Peyer's patch (tissue), 4 donors: ENCODE measurements at places on chromosomes 1 and 21. TPM values are rescaled to one million over a fixed set of nuclear protein-coding genes. Genes with fewer than 3 reads are reported as not detected.

DNA sequence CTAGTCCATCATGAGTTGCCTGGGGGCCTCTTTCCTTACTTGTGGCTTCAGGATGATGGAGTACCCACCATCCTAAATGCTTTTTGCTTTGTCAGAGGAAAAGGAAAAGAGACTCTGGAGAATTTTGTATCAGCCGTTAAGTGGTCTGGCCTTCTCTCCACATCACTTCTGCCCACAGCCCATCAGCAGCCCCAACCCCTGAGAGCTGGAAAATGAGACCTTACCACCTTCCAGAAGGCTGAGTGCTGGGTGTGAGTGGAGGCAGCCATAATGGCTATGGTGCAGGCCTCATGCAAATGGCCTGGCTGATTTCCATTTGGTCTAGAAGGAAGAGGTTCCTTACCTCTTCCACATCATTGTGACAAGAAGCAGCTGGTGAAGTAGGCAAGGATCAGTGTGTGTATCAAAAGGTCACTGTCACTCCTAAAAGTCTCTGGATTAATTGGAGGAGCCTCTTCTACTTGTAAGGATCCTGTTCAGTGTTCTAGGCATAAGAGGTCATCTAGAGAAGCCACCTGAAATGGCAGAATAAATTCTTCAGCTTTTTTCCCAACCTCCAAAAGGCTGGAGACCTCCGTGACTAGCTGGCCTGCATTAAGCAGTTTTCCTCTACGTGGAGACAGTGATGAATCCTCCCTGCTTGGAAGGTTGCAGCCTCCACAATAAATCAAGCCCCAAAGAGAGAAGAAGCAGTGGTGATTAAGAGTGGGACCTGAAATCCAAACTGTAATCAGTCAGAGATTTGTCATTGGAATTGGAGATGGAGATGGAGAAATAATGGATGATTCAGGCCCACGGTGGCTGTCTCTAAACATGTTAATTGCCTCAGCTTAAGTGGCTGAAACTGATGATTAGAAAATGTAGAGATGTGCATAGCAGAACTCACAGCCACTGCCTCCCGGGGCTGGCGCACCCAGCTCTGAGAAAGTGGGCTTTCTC is 111.5 kb downstream of the CNIH3 start:
- no peaks in the 10 kb centered on the region for H3K36me3 ChIP-seq
- no peak for DNase-seq
- no peak overlapping the region for H3K27ac ChIP-seq
- H3K27me3 ChIP-seq, result no peaks in the 10 kb centered on the region
- no peak overlapping the region for H3K4me3 ChIP-seq
- H3K4me1 ChIP-seq, result no peaks in the 10 kb centered on the region

DNA sequence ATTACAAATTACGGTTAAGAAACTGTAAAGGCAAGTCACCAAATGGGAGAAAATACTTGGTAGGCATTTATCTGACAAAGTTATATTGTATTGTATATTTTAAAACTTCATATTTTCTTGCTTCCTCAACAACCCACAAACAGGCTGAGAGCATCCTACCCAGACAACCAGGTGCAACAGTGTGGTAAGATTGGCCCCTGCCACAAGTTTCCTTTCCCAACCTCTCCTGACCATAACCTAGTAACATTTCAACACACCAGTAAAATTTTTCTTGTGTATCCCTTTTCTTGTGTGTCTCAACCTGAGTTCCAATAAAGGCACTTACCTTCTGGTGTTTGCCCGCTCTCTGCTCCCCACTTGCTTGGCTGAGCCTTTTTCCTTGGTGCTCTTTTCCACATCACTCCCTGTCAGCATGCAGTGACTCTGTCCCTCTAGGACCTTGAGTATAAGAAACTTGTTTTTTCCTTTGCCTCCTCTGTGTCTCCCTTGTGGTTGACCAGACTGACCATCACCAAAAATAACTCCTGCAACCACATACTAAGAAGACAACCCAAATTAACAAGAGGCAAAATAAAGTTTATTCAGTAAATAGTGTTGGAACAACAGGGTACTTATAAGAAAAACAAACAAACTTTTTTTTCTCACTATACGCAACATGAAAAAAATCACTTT is 40.9 kb downstream of the FCRL3 start:
- no peaks in the 10 kb centered on the region for H3K27me3 ChIP-seq
- H3K4me1 ChIP-seq, result no peaks in the 10 kb centered on the region
- no peaks in the 10 kb centered on the region for H3K36me3 ChIP-seq
- H3K27ac ChIP-seq, result no peak overlapping the region

- H3K4me1 ChIP-seq, result no peaks in the 10 kb centered on the region
Observed at GRCh38 chr1:117828201-117828600, 101.2 kb downstream of the GDAP2 start.

- H3K4me1 ChIP-seq, result no peaks in the 10 kb centered on the region
- H3K36me3 ChIP-seq, result no peaks in the 10 kb centered on the region
- H3K4me3 ChIP-seq, result no peak overlapping the region
- no peaks in the 10 kb centered on the region for H3K27me3 ChIP-seq
- no peak overlapping the region for H3K27ac ChIP-seq
Observed at GRCh38 chr1:77085109-77085508, 134.1 kb downstream of the PIGK start.

DNA sequence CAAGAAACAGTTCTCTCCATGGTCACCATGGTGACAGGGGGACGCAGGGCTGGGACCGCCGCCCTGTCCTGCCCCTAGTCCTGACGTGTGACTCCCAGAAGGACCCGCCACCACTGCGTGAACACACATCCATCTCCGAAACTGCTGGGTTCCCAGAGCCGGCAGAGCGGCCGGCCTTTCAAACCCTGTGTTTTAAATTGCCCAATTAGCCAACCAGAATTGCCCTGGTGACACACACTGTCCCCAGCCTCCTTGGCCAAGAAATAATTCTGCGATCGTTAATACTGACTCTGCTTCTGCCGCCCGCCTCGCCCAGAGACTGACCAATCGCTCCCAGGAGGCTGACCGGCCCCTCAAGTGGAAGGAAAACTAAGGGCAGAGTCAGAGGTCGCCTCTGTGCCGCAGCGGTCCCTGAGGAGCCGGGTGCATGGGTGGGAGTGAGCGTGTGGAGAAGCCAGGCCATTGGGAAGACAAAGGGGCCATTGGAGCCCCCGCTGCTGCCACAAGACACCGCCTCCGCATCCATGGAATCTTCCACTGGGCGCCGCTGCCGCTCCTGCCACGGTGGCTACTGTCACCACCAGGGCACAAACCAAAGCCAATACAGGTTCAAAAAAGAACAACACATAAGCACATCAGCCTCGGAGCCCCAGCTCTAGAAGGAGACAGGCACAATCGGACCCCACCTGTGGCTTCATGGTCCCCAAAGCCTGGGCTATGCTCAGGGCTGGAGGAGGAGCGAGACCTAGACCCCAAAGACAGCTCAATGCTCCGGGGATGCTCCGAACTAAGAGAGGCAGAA is 273.2 kb downstream of the NPHP4 start:
- no peak for DNase-seq
- H3K27ac ChIP-seq, result no peak overlapping the region
- H3K4me1 ChIP-seq, result no peaks in the 10 kb centered on the region
- H3K36me3 ChIP-seq, result no peaks in the 10 kb centered on the region
- H3K4me3 ChIP-seq, result no peak overlapping the region

GRCh38 chr1:18200918-18201317 is 93.3 kb downstream of the IGSF21 start:
- no peak overlapping the region for H3K4me3 ChIP-seq
- H3K36me3 ChIP-seq, result no peaks in the 10 kb centered on the region
- H3K27me3 ChIP-seq, result no peaks in the 10 kb centered on the region
- H3K27ac ChIP-seq, result no peak overlapping the region
- no peaks in the 10 kb centered on the region for H3K4me1 ChIP-seq
- no peak for DNase-seq

DNA sequence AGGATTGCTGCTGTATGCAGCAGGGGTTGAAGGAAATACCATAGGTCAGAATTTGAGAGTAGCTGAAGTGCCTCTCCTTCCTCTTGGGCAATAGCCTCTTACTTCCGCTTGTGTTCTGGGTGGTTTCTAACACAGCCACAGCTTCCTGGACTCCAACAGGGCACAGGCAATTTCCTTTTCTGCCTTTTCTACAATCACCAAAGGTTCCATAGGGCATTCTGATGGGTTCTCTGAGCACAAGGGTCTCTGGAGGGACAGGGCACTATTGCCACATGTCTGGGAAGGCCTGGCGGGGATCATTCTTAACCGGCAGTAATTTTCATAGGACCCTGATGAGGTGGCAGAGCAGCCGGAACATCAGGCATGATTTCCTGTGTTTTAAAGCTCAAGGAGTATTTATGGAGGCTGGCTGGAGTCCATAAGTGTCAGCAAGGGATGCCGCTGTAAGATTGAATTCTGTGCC is 5.5 kb upstream of the AGTRAP start:
- H3K27ac ChIP-seq, result peak overlapping the region; percentile 82
- H3K4me3 ChIP-seq, result no peak overlapping the region
- peak; percentile 56 for DNase-seq
- no peaks in the 10 kb centered on the region for H3K27me3 ChIP-seq

GRCh38 chr1:77948841-77949424 is 29.9 kb downstream of the FUBP1 start:
- H3K27ac ChIP-seq, result no peak overlapping the region
- no peaks in the 10 kb centered on the region for H3K36me3 ChIP-seq

DNA sequence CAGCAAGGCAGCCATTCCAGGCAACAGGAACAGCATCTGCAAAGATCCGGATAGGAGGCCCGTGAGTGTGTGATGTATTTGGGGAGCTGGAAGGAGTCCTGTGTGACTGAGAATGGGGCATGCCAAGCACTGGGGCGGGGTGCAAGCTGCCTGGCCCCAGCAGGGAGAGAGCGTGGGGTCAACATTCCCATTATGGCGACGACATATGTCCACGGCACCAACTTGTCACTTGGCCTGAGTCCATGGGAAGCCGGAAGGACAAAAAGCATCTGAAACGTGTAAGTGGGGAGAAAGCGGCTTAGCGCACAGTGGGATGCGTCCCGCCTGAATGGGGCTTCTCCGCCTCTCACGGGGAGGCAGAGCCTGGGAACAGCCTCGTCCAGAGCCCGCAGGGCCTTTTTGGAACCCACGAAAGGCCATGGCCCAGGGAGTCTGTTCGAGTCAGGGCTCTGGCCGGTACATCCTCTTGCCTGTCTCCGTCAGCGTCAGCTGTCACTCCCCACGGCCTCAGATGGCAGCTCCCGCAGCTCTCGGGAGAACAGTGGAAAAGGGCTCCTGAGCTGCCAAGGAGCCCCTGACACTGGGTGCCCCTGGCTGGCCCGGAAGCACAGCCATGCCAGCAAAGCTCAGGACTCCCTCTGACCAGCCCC is 12.4 kb downstream of the EPHB2 start:
- no peak for DNase-seq
- no peaks in the 10 kb centered on the region for H3K4me1 ChIP-seq

The NTMT2 gene
- not detected for total RNA-seq

The OR14A2 gene
- not detected for total RNA-seq

The MROH7 gene
- total RNA-seq, result 22.3 TPM
